NCI-H2081 treated with DMSO at 0.1 percent for 48 hours (cell line): ENCODE measurements at places on chromosomes 5 and 9.

- DNase-seq = peak; percentile 22
Observed at GRCh38 chr5:152514827-152515397, 109.8 kb upstream of the NMUR2 start.

DNA sequence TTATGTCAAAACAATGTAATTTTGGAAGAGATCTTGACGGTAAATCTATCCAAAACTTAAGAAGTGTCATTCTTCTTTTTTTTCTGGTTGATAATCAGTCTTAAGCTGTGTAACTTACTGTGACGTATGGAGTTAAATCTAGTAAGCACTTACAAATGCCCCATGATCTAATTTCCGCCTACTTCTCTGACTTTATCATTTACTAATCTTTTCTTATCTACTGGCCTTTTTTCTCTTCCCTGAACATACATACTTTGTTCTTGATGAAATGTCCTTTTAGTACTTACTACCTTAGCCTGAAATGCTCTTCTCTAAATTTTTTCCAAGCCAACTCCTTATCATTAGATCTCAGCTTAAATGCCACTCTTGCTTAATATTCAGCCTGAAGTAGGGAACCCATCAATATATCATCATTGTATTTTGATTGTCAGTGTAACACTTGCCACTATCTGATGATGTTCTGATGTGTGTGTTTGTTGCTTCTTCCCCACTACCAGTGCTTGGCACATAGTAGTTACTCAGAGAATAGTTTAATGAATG lies 27.6 kb downstream of the AP3S1 start:
- no peak for DNase-seq

- DNase-seq = no peak
Observed at GRCh38 chr5:142491270-142491669, 166.4 kb upstream of the SPRY4 start.

DNA sequence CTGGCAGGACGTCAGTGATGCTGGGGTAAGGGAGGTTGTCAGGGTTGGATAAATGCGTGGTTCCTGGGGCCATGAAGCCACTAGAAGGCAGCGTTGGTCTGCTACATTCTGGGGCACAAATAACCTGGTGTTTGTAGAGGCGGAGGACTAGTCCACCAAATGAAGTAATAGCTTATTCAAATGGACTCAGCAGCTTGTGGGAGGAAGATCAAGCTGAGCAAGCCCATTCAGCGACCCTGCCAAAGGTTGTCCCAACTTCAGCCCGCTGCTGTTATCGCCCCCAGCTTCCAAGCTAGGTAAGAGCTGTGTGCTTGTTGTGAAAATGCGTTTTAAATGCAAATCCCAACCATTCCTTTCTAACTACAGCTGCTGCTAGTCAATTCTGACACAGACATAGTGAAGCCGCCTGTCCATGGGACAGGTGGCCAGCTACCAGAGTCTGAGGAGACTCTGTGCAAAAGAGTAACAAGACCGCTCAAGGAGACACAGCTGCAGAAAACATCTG lies 7.6 kb upstream of the FAM240B start:
- DNase-seq = no peak

- no peak for DNase-seq
Observed at GRCh38 chr9:92728831-92729734, 35.5 kb downstream of the BICD2 start.

GRCh38 chr5:81105261-81105877 lies 127.8 kb upstream of the CKMT2 start:
- DNase-seq = no peak

DNA sequence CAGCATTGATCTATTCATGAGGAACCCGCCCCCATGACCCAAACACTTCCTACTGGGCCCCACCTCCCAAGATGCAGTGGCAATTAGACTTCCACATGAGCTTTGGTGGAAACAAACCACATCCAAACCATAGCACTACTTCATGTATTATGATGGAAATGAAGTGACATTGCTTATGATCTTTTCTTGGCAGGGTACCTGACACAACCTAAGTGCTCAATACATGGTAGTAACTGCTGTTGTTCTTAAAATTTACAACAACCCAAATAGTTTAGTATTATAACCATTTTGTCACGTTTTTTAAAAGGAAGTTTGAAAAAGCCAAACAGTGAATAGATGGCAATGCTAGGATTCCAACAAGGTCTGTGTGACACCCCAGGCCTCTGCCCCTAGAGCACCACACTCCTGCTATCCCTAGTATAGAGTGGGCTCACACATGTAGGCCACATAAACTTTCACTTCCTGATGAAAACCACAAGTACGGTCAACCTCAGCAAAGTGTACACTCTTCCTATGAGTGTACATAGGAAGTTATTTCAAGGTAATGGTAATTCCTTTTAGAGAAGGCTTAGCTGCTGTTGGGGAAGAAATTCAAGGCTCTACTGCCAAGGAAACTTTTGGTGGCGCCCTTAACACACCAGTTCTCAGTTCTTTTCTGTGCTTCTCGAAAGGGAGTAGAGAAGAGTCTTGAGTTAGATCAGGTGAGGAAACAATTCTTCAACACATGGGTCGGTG lies 97.6 kb downstream of the ARSB start:
- no peak for DNase-seq

DNA sequence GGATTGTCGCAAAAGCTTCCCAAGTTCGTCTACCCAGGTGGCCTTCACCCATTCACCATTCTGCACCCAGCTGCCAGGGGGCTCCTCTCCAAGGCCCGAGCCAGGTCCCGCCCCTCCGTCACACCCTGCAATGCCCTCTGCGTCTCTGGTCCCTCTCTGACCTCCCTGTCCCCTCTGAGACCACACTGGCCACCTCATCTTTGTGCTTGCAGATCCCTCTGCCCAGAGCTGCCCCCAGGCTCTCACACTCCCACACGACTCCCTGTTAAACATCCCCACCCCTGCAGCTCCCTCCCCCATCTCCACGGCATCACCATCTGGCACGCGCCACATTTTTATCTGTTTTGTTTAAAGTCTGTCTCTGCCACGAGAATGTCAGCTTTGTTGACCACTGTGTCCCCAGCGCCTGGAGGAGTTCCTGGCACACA lies 243.6 kb downstream of the PBX3 start:
- DNase-seq = no peak

DNA sequence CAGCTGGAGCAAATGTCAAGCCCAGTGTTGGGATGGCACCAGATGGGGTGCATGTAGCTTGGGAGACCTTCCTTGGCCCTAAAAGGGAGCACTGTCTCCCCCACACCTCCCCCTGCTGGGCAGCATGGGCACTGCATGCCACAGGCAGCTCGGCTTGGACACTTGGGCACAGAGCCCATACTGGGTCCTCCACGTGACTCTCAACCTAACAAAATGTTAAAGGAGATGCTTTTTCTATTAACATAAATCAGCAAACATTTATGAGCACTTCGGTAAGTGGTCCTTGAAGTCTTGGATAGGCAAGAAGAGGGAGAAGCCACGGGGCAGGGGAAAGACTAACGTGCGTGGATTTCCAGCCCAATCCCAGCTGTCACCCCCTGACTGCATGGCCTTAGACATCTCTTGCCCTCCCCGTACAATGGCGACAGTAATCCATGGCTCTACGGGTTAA lies 23.9 kb upstream of the MAPK9 start:
- DNase-seq = no peak

- DNase-seq = no peak
Observed at GRCh38 chr9:77508396-77508795, 139.7 kb downstream of the GNA14 start.

DNA sequence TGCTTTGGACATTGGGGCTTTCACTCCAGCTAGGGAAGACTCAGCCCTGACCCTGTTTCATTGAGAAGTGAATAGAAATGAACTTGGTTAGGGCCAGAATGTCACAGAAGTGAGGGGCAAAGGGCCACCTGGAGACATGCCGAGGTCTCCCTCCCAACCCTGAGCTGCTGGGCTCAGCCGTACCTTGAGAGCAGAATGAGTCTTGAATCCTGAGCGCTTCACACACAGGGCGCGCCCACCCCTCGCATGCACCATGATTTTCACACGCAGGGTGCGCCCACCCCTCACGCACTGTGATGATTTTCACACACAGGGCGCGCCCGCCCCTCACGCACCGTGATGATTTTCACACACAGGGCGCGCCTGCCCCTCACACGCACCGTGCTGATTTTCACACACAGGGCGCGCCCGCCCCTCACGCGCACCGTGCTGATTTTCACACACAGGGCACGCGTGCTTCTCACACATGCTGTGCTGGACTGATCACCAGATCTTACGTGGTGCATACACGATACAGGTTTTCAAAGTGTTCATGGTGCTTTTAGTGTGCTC lies 99.0 kb downstream of the EHMT1 start:
- DNase-seq = no peak

DNA sequence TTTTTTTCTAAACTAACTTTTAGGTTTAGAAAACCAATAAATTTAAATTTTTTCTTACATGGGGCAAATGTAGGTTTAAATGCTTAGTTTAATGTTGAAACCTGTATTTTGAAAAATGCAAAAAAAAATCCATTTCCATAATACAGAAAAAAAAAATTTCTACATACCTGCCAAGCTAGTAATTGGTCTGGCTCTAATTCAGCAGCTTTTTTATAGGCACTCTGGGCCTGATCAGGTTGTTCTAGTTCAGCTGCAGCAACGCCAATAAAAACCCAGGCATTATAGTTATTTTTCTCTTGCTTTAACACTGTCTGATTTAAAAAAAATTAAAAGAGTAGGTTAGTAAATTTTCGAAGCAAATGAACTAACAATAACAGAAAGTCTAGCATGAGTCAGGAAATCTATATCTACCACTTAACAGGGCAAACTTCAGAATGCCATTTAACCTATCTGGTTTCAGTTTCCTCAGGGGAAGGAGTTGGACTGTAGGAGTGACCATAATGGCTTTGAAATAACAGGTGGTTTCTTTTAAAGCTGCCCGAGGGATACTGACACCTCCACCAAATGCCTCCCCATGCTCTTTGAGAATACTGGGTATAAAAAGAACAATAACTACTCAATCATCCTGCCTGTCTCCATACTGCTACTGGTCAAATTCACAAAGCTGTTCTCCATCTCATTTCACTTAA lies 11.6 kb downstream of the SKIC3 start:
- no peak for DNase-seq

DNA sequence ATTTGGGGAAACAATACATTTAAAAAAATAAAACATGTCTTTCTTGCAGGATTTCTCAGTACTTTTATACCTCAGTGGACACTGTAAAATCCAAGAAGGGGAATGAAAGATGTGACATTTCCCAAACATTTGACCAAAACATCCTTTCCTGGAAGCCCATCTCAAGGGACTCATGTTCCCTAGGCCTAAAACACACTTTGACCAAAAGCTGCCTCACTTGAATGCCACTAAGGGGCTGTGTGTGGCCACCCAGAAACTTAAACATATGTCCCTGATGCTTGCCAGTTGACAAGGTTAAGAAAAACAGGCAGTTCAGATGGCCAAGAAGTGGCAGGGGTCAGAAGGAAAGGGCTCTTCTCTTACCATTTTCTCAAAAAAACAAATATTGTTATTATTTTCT lies 73.6 kb downstream of the EPB41L4B start:
- DNase-seq = no peak

- DNase-seq = no peak
Observed at GRCh38 chr5:156685481-156685880, 164.6 kb upstream of the PPP1R2B start.

GRCh38 chr5:82164977-82165713 lies 113.0 kb downstream of the RPS23 start:
- DNase-seq = no peak

- no peak for DNase-seq
Observed at GRCh38 chr5:56191656-56192055, 41.5 kb downstream of the ANKRD55 start.

DNA sequence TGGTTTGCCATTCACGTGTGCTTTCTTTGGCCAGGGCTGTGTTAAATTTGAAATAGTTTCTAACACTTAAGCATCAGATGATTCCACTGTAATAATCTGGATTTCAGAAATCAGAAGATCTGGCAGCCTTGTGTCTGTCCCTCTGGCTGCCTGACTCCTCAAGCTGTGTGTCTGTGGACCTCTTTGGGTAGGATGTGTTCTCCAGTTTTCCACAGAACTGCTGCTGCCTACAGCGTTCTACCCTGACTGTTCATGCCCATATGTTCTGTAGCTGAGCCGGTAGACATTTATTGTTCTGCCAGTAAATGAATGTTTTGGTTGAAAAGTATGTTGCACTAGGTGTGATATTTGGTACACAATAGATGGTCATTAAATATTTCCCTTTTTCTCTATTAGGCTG lies 81.3 kb downstream of the SH3GL2 start:
- no peak for DNase-seq

DNA sequence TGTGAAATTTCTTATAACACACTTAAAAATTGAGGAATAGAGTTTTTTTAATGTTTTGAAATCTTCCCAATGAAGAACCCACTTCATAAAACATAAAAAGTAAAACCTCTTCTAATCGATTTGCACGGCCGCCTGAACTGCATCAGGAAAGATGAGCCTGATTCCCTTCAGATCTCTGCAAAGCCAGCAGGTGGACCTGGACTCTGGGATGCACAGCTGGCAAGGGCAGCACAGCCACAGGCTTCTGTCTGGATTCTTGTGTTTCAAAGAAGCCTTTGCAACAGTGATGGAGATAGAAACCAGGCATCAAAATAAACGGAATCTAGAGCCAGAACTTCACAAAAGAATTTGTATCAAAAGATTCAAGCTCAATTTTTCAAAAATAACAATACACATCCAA lies 36.0 kb upstream of the SPATA31C2 start:
- DNase-seq = no peak
